Stimulated activated CD4-positive, alpha-beta T cell treated with anti-CD3 and anti-CD28 coated beads, Interleukin-4, amount 100 ng/mL, for 48 hours (primary cell): ENCODE measurements at places on chromosomes 13 and 19.

DNA sequence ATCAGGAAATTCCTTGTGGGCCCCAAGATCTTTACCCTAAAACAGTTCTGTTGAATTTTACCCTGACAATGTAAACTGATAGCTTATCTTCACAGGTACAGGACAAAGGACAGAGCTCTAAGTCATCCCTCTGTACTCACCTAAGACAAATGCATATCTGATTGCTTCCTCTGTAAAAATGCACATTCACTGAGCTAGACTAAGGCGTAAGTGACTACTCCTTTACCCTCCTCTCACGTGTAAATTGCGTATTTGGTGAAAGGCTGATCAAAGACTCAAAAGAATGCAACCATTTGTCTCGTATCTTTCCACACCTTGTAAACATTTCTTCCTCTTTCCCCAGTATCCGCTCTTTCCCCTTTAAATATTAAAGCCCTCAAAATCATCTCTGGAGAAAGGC is 80.6 kb upstream of the LRCH1 start:
- DNase-seq: no peak

DNA sequence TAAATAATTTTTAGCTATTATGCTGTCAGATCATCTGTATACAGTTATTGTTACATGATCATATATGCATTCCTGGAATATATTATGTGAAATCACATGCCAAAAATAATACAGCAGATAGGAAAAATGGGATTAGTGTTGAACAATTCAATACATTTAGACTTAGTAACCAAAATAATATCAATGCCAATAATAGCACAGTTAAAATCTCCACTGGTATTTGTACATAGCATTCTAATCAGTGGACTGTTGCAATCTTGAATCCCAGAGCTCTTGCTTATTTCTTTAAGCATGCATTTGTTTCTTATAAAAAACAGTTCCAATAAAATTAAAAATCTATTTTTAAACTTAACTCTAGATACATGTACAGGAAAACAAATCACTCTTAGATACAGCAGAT is 2772.2 kb downstream of the PCDH9 start:
- no peak for DNase-seq

- DNase-seq: no peak
Observed at GRCh38 chr13:29483211-29483610, 112.3 kb downstream of the SLC7A1 start.

DNA sequence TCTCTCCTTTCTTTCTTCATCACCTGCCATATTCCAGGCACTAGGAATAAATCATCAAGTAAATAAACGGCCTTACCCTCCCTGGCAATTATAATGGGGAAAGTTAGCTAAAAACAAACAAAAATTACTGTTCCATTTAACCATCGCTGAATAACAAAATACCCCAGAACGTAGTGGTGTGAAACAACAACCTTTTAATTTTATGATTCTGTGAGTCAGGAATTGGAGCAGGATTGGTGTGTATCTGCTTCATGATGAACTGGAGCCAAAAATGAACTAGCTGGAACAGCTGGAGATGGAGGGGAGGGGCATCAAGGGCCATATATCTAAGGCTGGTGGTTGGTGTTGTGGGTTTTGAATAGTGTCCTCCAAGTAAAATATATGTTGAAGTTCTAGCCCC is 3.7 kb upstream of the CADM4 start:
- no peak for DNase-seq

GRCh38 chr19:43572171-43572588 is 3.1 kb downstream of the XRCC1 start:
- DNase-seq: no peak

GRCh38 chr19:31532034-31532433 is 182.8 kb upstream of the TSHZ3 start:
- DNase-seq: no peak
